ENCODE measurements at places on chromosomes 3 and 15. TPM values are rescaled to one million over a fixed set of nuclear protein-coding genes. Genes with fewer than 3 reads are reported as not detected.

Gene HTR3C
- not detected for total RNA-seq

Gene LEKR1
- 0.91 TPM for total RNA-seq

GRCh38 chr3:9142362-9142761 lies 107.1 kb downstream of the SRGAP3 start:
- no peak for ATAC-seq

GRCh38 chr3:196503196-196504076 lies at the start of gene RNF168:
RNF168 (minus strand) TSS chr3:196503768; CDS start chr3:196503173, 595 bp downstream.
- peak; percentile 74 for ATAC-seq

DNA sequence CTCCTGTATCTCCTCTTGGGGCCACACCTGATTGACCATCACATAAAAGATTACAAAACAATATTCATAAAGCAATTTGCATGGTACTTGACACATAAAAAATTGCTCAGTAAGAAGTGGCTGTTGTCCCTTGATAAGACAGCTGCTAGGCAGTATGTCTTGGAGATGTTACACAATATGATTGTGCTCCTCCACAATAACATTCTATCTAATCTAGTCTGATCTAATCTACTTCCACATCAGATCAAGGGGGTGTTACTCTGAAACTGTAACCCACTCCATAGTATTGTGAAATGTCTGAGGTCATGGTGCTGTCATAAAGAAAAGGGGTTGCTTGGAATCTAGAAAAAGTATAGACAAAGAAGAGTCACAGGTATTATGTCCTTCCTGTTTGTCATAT lies 23.4 kb upstream of the AQP9 start:
- ATAC-seq = no peak

DNA sequence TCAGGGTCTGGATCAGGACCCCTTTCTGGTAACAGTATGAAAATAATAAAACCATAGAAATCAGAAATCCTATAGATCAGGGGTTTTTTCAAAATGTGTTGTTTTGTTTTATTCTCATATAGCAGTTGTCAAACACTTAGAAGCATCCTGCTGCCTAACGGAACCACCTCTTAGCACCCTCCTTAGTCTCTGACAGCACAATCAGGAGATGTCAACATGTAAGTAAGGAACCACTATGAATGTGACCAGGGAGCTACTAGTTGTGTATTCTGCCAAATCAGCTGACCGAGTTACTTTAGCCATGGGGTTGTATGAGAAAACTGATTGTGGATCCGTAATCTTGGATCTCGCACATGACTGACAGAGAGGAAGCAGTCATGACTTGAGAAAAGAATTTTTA lies 22.2 kb downstream of the CCDC39 start:
- ATAC-seq = no peak

Gene SIDT1
- total RNA-seq = 20.8 TPM

- ATAC-seq = no peak
Observed at GRCh38 chr15:48466820-48467219, 135.6 kb downstream of the DUT start.

DNA sequence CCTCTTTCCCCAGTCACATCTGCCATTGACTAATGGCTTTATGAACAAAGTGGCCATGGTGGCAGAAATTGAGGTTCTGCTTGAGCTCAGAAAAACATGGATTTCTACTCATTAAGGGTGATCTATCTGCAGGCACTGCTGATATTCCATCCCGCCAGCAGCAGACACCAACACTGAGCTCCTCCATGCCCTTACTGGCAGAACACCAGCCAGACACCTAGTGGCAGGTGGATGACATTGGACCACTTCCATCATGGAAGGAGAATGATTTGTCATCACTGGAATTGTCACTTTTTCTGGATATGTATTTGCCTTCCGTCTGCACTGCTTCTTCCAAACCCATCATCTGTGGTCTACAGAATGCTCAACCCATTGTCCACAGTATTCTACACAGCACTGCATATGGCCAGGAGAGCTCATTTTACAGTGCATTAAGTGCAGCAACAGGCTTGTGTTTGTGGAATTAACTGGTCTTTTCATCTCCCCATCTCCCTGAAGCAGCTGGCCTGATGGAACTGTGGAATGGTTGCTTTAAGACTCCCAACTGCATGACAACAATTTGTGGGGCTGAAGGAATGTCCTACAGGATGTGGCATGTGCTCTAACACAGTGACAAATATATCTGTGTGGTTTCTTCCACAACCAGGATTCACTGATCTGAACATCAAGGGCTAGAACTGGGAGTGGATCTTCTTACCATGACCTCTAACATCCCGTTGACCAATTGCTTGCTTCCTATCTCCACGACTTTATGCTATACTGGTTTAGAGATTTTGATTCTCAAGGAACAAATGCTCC lies 103.4 kb downstream of the WNT7A start:
- no peak for ATAC-seq

GRCh38 chr15:63517628-63518027 lies 13.2 kb downstream of the USP3 start:
- ATAC-seq = peak; percentile 58

Gene CKMT1A
- total RNA-seq = 0.28 TPM

DNA sequence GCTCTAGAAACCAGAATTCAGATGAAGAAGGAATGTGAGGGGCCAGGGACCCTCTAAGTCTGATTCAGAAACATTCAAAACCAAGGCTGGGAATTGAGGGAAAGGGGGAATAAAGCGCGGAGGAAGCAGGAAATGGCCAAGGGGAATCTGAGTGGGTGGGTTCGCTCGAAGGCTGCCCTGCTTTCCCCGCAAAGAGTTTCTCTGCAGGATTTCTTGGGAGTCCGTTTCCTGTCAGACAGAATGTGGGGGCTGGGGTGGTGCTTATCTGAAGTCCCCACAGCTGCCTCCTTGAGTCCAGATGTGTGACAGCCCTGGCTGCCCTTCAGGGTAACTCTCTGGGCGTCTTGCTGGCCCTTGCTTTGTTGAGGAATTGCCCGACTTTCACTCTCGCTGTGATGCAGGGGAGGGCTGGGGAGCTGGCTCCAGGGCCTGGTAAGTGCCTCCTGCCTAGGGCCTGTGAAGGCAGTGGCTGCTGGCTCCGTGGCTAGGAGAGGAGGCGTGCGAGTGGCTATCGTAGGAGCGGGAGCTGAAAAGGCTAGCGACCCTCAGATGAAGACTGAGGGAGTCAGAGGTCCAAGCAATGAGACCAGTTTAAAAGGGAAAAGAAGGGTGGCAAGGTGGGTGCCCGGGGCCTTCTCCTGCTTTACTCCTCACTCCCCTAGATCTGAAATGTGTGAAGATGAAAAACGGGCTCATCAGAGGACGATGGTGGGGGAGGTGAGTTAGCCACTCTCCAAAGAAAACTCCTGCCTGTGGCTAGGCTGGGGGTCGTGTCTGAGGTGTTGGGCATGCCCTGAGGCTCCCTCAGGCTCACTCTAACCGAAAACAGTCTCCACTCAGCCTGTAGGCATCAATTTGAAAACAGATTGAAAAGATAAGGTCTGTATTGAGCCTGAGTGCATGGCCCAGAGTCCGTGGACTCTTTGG lies 143.9 kb upstream of the UMPS start:
- ATAC-seq = no peak

Gene HIGD2B
- total RNA-seq = 0.32 TPM

- ATAC-seq = no peak
Observed at GRCh38 chr3:177633671-177634207, 436.5 kb upstream of the TBL1XR1 start.

DNA sequence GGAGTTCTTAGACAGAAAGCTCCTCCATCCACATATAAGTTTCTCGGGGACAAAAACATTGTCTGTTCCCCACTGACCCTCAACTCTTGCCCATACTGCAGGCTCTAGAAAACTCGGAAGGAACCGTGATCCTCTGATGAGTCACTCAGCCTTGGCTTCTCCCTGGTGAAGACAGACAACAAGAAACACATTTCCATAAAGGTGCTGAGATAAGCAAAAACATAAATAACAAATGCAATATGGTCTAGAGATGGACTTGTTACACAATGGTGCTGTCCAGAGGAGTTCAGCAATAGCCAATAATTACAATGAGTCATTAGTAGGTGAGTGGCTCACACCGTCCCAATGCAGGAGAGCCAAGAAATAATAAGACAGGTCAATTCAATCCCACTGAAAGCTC lies 43.7 kb downstream of the MAGI1 start:
- ATAC-seq = no peak

Gene SGO1
- total RNA-seq = 22.7 TPM

Gene FOXB1
- 1.1 TPM for total RNA-seq

GRCh38 chr3:45618081-45618509 lies 23.5 kb downstream of the LIMD1 start:
- ATAC-seq = no peak

DNA sequence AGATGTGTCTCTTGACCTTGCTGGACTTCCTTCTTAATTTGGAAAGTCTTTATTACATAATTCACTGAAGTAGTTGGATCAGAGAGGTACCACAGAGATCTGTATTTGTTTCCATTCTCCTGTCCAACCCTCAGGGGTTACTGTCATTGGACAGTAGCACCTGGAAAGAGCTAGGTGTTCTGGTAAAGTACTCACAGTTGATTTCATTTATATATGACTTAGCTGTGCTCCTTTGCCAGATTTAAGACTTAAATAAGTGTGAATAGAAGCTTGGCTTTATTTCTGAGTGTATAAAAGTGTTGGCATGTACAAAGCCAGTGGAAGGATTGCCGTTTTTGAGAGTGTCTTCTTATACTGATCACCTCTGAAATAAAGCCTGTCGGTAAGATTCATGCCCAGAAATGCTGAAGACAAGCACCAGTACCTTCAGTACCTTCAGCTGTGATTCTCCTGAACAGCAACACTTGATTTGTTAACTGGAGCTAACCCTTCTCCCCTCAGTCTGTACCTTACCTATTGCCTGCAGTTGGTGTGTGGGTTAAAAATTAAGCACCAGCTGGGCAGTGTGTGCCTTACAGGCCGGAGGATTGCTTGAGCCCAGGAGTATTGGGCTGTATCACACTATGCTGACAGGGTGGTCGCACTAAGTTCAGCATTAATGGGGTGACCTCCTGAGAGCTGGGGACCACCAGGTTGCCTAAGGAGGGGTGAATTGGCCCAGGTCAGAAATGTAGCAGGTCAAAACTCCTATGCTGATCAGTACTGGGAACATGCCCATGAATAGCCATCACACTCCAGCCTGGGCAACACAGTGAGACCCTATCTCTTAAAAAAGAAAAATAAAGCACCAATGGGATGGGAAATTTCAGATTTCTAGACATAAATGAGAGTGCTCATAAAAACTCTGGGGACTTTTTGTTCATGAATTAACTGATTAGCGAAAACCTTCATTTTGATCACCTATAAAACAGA lies 197.7 kb downstream of the FNDC3B start:
- no peak for ATAC-seq

Gene IL16
- total RNA-seq = 95.0 TPM

DNA sequence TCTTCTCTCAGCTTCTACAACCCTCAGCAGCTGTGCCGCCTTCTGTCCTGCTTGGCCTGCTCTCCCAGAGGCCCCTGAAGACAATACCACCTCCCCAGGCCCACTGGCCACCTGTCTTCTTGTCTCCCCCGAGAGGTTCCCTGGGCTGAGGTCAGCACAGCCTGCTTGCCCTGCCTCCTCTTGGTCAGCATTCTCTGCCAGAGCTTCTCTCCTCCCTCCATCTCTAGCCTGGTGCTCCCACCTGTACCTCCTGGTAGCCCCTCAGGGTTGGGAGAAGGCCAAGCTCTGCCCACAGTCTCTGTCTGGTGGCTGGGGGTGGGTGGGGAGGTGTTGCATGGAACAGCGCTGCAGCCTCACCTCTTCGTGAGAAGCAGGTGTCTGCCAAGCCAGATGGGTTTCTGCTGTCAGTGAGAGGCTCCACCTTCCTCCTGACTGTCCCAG lies 5.6 kb upstream of the ISLR start:
- no peak for ATAC-seq

GRCh38 chr15:65399997-65400396 lies 22.2 kb upstream of the IGDCC3 start:
- no peak for ATAC-seq

DNA sequence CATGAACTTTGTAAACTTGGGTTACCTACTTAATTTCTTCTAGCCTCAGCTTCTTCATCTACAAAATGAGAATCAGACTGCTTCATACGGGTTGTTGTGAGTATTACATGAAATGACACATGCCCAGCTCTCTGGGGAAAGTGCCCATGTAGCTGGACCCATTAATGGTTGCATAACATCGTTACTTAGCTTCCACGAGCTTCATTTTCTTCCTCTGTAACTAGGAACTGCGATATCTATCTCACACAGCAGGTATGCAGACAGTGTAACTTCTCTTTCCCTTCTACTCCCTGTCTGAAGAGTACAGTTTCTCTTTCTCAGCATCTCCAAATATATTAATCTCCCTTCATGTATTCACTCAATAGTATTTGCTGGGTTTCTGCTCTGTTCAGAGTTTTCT lies 37.9 kb upstream of the DLG1 start:
- ATAC-seq = no peak

Gene CSPG4
- total RNA-seq = 0.02 TPM

Gene IMPG2
- total RNA-seq = 0.43 TPM

DNA sequence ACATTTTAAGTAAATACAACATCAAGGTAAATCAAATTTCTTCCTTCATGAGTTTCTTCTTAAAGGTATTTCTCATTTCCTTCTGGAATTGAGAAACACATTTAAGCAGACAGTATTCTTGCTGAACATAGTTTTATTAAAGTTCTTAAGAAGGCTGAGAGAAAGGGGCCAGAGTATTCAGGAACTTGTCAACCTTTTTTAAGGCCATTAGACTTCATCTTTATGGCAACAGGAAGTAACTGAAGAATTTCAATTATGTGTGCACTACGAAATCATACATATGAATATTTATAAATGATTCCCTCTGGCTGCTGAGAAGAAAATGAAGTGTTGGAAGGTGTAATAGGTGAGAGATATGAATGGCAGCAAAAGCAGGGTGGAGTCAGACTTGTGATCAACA lies 829.4 kb upstream of the DPPA4 start:
- ATAC-seq = no peak

- ATAC-seq = no peak
Observed at GRCh38 chr15:71501344-71502076, 308.8 kb upstream of the NR2E3 start.

- peak; percentile 37 for ATAC-seq
Observed at GRCh38 chr15:40333922-40334492, 6.7 kb downstream of the CCDC9B start.

GRCh38 chr3:51974277-51974962 lies 444 bp upstream of the ABHD14A start:
- ATAC-seq = peak; percentile 43

Gene GOLGA8T
- total RNA-seq = not detected

Gene BNC1
- total RNA-seq = not detected

DNA sequence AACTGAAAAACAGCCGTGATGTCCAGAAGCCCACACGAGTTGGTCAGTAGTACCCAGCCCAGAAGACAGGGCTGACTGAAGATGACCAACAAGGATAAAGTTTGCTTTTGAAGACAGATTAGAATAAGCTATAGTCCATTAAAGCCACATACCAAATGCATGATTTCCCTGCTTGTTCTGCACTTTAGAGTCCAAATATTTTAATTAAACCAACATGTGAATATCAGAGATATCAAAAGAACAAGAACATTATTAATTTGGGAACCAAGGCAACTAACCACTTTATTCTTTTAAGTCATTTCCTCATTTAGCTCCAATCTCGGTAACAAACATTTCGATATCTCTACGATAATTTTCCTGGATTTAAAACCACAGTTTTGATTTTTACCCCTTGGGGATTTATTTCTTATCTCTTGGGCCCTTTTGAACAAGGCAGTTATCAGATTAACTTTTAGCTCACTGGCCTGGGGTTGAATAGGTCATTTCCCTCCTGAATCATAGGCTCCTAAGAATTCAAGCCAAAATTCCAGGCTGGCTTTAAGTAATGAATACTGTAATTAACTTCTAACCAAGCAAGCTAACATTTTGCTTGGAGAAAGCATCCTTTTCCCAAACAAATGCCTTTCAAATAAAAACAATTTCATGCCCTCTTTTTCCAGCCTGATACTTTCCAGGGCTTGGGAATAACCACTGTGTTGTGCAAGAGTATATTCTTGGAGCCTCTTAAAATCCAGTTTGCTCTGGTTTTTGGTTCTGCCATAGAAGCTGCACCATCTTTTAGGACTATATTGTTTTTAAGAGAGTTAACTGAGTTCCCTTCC lies 102.9 kb upstream of the NR2E3 start:
- no peak for ATAC-seq
